Activated CD8-positive, alpha-beta memory T cell treated with anti-CD3 and anti-CD28 coated beads for 1 hour (primary cell): ENCODE measurements at places on chromosomes 3 and 15.

DNA sequence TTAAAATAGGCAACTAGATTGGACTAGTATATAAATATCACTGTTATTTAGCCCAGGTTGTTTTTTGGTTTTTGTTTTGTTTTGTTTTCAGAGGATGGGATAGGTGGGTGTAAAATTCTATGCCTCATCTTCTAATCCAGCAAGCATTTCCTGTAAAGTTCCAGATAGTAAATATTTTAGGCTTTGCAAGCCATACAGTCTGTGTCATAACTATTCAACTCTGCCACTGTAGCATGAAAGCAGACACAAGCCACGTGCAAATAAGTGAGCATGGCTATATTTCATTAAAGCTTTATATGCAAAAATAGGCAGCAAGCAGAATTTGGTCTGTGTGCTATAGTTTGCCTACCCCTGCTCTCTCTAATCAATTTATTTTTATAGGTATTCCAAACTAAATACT, 657.3 kb upstream of the TGFBR2 start:
- DNase-seq = no peak

DNA sequence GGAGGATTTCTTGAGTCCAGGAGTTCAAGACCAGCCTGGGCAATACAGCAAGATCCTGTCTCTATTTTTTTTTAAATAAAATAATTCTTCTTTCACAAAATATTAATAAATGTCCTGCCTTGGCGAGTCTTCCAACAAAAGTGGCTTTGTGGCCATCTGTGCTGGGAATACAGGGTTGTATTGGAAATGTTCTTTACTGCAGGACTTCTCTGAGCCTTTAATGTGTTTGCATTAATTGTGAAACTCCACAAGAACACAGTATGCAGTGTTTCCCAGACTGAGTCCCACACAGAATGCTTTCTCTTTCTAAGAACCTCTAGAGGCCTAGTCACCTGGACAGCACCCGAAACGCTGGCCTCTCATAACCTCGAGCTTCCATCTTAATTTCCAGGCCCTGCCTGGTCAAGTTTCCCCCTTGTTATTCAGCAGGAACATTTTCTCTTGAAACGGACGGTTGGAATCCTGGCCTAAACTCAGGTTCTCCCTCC, 85.4 kb upstream of the ARRDC4 start:
- DNase-seq = no peak

- no peak for DNase-seq
Measured at GRCh38 chr3:61617041-61617440, 55.7 kb downstream of the PTPRG start.

- peak; percentile 5 for DNase-seq
Measured at GRCh38 chr3:48187579-48188265, 495 bp downstream of the CDC25A start.

- DNase-seq = no peak
Measured at GRCh38 chr15:26891448-26892181, 24.8 kb downstream of the GABRA5 start.

DNA sequence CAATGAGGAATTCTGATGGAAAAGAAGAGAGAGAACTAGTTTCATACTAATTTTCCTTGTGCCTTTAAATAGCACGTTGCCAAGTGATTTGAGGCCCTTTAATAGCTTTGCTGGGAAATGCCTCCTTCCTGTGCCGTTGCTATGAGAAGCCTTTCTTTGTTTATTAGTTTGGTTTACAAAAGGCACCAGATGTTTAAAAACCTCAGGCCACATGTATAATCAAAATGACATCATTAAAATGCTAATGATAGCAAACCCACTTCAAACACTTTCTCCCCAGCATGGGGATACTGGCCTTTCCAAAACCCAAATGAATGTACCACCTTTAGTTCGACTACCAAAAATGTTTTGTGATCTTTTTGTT, 50.0 kb upstream of the TBC1D23 start:
- no peak for DNase-seq

GRCh38 chr3:151593928-151594327, 133.1 kb upstream of the IGSF10 start:
- DNase-seq = no peak

GRCh38 chr3:40793730-40794129, 269.0 kb downstream of the ZNF621 start:
- DNase-seq = no peak

DNA sequence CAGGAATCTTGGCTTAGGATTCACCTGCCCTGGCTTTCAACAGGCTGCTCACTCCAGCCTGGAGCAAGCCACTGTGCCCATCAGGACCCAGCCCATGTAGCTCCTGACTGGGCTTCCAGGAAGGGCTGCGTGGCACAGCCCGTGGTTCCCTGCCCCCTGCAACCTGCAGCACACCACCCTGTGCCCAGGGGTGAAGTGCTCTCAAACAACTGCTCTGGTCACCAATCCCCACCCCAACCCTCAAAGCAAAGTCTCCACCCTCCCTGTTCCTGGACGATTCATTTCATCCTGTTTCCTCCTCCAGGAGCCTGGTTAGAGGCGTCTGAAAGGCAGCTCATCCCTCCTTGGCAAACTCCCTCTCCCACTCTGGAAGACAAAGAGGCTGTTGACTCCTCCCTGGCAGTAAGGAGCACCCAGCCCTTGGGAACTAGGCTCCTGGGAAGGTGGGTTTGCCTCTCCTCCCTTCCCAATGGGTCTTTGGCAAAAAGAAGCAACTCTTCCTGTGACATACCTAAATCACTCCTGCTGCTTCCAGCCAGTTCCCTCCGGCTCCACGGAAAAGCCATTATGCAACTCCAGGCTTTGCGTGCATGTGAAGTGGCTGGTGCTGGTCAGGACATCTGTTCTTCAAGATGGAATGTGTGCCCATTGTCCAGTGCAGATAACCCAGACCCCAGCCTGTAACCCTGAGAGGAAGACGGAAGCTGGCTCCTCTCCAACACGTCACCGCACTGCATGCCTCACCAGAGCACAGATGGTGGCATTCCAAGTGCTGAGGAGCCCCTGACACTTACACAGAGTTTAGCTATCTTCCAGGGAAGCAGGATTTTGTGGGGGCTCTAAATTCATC, 29.1 kb upstream of the VIPR1 start:
- no peak for DNase-seq

DNA sequence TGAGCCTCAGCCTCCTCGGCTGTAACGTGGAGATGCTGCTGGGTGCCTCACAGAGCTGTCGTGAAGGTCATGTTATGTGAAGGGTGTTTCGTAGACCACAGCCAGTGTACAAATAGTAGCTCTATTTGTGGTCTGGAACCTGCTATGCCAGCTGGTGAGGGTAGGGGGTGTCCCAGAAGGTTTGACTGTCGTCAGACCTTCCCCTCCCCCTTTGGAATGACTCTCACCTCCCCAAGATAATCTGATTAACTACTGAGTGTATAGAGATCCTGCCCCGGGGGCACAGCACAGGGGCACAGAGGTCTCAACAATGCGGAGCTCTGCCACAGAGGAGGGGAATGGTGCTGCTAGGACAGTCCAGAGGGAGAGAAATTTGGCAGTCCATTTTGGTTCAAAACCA, 20.5 kb downstream of the FGD5 start:
- no peak for DNase-seq

DNA sequence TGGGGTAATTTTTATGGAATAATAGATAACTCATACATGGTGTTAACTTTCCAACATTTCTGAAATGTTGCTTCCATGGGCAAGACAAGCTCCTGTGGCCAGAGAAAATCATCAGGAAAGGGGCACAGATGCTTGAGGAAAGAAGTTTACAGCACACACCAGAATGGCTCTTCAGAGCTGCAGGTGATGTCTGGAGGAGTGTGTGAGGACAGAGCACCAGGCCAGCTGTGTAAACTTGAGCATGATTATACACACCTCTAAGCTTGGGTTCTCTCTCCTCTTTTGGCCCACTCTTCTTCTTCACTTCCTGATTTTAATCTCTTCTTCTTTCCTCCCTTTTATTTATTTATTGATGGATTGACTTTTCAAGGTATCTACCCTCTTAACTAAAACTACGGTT, 676.0 kb downstream of the GRM7 start:
- DNase-seq = no peak

DNA sequence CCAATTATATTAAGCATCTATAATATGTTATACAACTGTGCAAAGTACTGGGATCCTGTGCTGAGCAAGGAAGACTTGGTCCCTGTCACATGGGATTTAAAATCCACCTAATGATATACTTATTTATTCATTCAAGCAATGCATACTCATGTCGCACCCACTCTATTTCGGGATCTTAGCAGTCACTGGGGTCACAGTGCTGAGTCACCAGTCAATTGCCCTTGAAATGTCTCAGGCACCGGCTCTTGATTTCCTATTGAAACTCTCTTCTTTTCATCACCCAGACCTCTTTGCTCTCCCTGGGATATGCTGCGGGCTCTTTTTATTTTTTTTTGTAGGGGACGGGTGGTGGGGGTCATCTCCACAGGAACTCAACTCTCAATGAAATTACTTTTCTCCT, 194.5 kb upstream of the GAP43 start:
- no peak for DNase-seq

DNA sequence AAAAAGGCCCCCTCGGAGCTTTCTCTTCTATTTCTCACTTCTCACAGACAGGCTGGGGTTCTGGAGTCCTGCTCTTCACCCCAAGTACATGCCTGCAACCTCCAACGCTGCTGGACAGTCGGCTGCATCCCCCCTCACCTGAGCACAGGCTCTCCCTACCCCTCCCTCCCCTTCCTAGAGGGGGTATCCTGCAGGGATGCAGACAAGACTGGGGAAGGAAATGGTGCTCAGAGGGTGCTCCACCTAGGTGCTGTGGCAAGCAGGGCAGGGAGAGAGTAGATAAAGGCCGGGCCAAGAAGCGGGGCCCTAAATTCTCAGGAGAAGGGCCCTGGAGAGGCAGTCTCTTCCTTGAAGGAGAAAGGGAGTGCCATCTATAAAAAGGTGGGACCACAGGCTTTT, 7.0 kb upstream of the STRA6 start:
- no peak for DNase-seq

GRCh38 chr3:175005881-175006280, 146.7 kb downstream of the NAALADL2 start:
- no peak for DNase-seq

DNA sequence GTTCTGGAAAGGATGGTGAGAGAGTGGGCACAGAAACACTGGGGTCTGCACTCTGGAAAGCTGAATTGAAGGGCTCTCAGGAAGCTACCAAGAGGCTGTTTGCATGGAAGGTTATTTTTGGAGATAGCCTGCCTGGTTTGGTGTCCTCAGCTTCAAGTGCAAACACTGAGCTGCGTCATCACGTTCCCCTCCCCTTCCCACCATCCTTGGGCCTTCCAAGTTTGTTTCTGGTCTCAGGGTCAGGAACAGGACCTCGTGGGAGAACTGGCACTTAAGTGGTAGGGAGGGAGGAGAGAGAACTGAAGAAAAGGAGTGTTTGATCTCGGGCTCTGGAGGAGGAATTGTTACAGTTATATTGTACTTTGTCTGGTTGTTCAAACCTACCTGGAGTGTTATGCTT, 10.6 kb downstream of the ST6GAL1 start:
- no peak for DNase-seq

- DNase-seq = no peak
Measured at GRCh38 chr3:16761571-16761970, 123.2 kb upstream of the PLCL2 start.

DNA sequence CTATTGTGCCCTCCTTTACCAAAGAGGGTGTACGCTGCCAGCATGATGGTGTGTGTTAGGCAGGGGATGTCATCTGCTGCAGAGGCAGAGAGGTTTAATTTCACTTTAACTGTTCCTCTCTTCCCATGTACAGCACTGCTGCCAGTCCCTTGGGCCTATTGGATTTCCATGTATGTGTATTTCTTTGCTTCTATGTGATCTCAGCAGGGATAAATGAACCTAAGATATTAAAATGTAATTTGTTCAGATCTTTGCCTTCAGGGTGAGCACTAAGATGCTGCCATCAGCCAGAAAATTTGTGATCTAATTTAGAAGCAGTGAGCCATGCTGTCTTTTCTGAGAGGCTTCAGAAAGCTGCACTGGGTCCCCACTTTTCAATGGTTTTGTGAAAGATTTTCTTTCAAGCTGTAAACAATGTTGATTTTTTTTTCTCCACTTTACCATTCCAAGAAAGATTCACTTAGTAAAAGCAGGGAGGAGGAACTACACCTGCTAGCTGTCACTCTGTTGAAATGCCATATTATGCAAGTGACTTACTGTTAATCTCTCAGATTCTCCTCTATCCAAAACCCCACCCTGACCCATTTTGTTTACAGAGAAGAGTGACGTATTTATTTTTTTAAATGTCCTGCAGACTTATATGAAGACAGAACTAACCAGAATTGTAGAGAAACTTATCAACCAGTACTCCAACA, 261.9 kb downstream of the TBL1XR1 start:
- DNase-seq = no peak

DNA sequence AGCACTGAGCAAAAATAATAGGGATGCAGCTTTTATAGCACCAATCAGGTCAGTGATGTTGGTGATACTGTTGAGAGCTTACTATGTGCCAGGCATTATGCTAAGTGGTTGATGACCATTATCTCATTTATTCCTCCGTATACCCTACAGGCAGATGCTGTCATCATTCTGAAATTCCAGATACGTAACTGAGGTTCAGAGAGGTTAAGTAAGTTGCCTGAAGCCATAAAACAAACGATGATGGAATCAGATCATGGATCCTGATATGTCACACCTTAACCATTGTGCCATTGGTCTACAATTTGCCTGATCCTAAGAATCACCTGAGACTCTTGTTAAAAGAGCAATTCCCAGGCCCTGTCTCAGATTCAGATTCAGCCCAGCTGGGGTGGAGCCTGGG, 49.5 kb downstream of the ST6GAL1 start:
- DNase-seq = no peak

GRCh38 chr3:119235151-119235550, 5.5 kb downstream of the B4GALT4 start:
- DNase-seq = no peak

DNA sequence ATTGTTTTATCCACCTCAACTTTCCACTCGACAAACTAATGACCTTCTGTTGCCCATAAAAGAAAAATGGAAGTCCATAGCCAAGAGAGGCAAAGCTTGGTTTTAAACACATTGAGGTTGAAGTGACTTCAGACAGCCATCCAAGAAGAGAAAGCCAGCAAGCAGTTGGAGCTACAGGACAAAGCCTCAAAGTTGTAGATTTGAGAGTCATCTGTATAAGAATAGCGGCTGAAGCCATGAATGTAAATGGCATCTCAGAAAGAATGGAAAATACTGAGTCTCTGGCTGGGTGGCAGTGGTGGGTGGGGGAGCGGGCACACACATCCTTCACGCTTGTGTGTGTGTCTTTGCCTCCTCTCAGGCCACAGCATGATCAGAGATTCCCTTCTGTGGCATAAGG, 124.1 kb upstream of the CHRM5 start:
- DNase-seq = no peak

- no peak for DNase-seq
Measured at GRCh38 chr3:188319569-188319968, 165.6 kb downstream of the LPP start.

DNA sequence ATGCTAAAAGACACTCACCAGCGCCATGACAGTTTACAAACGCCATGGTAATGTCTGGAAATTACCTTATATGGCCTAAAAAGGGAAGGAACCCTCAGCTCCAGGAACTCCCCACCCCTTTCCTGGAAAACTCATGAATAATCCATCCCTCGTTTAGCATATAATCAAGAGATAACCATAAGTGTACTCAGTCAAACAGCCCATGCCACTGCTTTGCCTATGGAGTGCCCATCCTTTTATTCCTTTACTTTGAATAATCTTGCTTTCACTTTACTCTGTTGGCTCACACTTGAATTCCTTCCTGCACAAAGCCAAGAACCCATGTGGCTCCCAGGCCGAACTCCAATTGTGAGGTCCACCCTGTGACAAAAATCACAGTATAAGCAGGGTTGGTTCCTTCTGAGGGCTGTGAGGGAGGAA, 19.1 kb upstream of the FSTL1 start:
- no peak for DNase-seq

GRCh38 chr15:25863111-25863967, at the start of gene ATP10A:
ATP10A (minus strand) TSS chr15:25863327; CDS start chr15:25863096, 231 bp downstream.
- DNase-seq = no peak
